ENCODE measurements at places on chromosomes 13 and 19.

DNA sequence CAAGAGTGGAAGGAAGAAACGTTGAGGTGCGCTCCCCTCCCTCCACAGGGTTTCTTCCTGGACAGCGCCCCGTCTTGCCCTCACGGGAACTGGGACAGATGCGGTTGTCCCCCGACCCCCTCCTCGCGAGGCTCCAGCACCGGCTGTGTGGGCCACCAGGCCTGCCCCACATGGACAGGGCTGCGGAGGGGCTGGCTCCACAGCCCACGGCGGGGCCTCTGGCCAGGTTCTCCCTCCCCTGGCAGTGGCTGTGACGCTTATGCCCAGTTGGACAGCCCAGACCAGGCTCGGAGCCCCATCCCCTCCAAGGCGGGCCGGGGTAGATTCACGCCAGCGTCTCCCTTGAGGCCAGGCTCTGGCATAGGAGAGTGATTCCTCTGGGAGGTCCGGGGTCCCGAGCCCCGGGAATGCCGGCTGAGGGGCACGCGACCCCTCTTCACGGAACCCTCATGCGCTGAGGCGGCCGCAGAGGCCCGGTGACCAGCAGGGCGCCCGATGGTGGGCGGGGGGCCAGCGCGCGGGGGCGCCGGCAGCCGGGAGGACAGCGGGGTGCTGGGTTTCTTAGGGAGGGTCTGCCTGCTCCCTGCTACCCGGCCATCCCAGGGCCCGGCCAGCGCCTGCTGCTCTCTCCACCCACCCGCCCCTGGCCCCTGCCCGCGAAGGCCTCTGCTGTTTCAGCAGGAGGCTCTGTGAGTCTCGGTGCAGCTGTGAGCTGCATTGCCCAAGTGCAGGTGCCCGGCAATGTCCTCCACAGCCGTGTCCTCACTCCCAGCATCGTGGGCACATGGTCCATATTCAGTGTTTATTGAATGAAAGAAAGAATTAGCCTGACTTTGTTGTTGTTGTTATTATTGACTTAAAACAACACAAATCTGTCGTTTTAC lies 20.3 kb upstream of the GAS6 start:
- DNase-seq = no peak

DNA sequence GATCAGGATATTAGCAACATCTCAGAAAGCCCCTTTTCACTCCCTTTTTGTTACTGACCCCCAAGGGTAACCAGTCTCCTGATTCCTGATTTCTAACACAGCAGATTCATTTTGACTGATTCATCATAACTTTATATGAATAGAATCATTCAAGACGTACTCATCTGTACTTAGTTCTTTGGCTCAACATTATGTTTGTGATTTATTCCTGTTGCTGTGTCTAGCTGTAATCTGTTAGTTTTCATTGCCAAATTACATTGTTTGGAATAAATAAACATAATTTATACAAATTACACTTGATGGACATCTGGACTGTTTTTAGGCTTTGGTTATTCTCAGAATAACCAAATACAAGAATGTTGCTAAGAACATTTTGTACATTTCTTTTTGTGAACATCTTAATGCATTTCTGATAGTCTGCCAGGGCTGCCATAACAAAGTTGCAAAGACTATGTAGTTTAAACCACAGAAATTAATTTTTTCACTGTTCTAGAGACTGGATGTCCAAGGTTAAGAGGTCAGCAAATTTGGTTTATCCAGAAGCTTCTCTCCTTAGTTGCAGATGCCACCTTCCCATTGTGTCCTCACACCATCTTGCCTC lies 62.8 kb upstream of the EDNRB start:
- no peak for DNase-seq

DNA sequence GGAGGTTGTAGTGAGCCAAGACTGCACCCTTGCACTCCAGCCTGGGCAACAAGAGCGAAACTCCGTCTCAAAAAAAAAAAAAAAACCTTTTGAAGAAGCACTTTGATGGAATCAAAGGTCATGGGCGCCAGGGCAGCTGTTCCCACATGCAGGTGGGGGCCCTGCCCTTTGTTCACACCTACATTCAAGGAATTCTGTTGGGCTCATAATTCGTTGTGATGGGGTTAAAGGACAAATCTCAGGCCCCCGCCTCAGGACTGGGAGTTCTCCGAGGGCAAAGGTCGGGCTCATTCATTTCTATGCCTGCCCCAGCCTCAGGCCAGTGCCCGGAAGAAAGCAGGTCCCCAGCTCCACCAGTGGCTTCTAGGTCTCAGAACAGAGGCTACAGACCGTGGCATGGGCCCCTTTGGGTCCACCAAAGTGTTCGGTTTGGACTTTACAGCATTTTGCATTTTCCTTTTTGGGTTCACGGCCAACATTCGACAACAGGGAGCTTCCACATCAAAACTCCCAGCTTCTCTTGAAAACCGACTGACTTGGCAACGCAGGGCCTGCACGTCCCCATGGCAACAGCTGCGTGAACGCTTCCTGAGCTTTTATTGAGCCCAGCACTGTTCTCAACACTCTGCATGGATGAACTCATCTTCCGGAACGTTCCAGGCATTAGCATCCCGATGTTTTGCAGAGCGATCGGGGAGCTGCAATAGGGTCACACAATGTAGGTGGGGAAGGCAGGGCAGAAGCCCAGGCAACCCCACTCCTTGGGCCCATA lies 10.1 kb upstream of the GTF2F1 start:
- no peak for DNase-seq

DNA sequence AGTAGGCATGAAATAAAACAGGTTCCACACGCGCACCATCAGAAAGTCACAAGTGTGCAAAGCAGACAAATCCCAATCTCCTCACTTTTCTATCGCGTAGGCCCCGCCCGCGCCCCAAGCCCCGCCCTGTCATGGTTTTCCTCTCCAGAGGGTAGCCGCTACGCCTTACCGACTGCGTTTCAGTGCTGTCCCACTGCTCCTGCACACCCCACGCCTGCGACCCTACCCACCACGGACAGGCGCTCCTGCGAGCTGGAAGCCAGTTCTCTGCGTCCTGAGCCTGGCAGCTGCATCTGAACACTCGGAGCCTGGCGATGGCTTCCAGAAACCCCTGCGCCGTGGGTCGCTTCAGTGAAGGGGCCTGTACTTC lies 379 bp upstream of the ZNF470 start:
- DNase-seq = no peak

GRCh38 chr19:31572102-31572975 lies 223.1 kb upstream of the TSHZ3 start:
- no peak for DNase-seq

DNA sequence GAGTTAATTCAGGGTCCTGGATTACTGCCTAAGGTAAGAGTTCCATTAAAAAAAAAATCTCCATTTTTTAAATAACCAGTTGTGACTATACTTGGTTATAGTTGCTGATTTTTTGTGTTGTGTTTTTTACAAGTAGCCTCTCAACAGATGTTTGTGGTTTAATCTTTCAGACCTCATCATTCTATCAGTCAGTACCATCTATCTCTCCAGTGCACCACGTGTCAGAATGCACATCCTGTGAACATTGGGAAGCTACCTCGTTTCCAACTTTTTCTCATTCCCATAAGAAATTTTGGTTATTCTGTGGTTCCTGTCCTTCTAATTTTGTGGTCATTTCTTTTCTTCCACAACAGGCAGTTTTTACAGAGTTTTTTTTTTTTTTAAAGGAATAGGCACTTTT lies 39.2 kb downstream of the WDFY2 start:
- DNase-seq = no peak

DNA sequence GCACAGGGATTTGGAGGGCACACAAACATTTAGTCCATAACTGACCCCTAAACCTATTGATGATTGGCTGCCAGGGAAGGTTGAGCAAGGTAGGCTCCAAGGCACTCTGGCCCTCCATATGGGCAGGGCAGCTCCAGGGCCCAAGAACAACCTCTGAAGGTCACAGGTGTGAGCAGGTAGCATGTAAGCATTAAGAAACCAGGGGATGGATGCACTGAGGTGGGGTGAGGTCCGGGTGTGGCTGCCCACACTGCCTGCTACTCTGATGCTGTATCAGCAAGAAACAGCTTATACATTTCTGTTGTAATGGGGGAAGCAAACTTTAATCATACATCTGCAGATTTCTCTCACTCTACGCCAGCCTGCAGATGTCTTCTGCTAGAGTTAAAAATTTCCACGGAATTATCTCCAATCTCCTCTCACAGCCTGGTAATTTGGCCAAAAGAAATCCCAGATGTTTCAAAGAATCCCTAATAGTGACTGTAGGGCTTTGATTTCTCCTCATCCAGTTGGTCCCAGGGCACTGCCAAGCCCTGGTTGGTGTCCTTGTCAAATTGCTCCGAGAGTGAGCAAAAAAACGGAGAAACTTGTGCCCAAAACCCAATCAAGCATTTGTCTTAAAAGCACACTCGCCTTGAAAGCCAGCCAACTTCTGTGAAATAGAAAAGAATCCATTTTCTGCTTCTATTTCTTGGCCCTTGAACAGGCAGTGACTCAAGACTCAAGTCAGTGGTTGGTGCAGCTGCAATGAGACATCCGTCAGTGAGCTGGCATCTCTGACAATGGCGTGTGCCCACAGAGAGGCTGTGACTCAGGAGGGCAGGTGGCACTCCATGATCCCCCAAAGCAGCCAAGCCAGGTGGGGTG lies 72.5 kb upstream of the MRI1 start:
- DNase-seq = no peak

- DNase-seq = no peak
Measured at GRCh38 chr19:4506449-4507149, 11.7 kb downstream of the PLIN4 start.
